ENCODE measurements at places on chromosomes 3 and 15.

DNA sequence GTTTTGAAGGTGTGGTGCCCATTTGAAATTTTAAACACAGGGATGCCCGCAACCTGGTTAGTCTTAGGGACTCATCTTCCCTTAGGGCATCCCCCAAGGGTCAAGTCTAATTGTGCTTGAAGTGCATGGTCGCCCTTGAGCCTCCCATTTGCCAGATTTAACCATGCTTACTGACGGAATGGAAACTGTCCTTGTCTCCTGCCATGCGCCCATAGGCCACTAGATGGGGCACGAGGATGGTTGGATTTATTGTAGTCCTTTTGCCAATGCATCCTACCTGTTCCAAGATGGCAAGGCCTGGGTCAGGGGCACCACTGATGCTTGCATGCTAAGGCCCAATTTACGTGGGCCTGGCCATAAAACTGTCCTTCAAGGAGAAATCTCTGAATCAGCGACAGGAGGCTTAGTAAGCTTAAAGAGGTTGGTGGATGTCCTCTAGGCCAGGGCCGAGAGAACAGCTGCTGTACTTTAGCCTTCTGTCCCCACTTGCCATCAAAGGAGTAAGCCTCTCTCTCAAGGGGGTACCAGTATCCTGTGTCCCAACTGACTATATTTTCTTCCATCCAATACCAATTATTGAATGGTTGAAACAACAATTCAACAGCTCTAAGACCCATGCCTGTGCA, 355.4 kb downstream of the OTOL1 start:
- no peak for DNase-seq

- DNase-seq = no peak
Measured at GRCh38 chr3:172915911-172916514, 165.5 kb downstream of the ECT2 start.

GRCh38 chr3:127044996-127045395, 62.1 kb downstream of the PLXNA1 start:
- no peak for DNase-seq

DNA sequence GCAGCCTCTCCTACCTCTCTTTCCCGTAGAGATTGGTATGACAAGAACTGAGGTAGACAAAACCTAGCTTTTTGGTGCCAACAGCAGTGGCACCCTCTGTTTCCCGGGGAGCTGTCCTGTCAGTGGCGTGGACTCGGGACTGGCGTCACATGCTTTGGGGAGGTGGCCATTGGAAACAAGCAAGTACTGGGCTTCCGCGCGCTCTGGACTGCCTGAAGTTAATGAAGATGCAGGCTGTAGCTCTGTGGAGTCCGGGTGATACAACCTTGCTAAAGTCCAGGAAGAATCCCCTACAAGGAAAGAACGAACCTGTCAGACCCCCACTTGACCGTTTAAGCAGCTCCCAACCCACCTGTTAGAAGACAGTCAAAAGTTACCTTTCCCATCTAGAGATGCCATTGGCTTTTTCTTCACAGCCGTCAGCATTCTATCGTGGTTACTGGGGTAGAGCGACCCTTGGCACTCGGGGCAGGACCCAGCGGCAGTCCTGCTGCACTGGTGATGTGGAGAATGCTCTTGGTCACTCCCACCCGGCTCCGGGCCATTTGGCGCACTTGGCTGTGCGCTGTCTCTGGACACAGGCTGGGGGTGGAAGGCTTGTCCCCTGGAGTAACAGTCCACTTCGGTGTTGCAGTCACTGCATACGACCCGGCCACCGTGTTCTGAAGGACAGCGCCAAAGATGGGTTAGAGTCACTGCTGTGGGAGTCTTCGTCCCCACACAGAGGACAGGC, 120.5 kb downstream of the LRIG1 start:
- no peak for DNase-seq

DNA sequence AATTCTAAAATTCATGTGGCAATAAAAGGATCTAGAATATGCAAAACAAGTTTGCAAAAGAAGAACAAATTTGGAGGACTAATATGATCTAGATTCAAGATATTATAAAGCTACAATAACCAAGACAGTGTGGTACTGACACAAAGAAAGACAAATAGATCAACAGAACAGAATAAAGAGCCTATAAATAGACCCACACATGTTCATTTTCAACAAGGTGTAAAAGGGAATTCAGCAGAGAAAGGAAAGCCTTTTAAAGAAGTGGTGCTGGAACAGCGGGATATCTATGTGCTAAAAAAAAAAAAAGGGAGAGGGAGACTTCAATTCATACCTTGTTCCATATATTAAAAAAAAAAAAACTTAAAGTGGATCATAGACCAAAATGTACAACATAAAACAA, 149.0 kb downstream of the WDR76 start:
- no peak for DNase-seq

- DNase-seq = no peak
Measured at GRCh38 chr3:4504340-4505261, 11.5 kb downstream of the ITPR1 start.

GRCh38 chr3:98994128-98994762, 92.8 kb upstream of the DCBLD2 start:
- no peak for DNase-seq

DNA sequence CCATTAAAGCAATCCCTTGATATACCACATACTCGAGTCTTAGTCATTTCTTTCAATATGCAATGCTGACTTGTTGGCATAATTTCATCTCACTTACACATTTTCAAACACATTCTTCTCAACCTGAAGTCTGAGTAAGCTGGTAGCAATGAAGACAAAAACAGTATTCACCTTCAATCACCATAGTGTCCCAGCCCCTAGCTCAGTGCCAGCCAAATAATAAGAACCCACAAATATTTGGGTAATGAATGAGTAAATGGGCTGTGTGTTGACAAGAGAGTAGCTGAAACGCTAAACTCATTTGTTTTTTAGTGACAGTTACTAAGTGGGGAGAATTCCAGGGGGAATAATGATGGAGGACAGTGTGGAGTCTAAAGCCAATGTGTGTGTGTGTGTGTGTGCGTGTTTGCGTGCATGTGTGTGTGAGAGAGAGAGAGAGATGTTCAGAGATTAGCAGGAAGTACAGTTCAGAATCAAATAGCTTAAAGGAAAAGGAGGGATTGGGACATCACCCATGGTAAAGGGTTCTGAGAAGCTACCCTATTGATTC, 165.7 kb downstream of the GAP43 start:
- no peak for DNase-seq

DNA sequence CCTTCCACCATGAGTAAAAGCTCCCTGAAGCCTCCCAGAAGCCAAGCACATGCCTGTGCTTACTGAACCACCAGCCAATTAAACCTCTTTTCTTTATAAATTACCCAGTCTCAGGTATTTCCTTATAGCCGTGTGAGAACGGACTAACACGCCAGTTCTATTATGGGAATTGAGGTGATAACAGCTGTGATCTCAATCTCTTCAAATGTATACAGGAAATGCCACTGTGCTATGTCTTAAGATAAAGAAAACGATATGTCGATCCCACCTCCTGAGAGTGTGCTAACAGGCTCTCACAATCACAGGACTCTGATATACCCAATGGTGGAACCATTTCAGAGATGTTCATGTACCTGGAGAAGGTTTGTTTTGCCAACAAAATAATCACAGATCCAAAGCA, 26.2 kb downstream of the CHSY1 start:
- no peak for DNase-seq

- no peak for DNase-seq
Measured at GRCh38 chr3:170493712-170494182, 75.1 kb downstream of the CLDN11 start.

DNA sequence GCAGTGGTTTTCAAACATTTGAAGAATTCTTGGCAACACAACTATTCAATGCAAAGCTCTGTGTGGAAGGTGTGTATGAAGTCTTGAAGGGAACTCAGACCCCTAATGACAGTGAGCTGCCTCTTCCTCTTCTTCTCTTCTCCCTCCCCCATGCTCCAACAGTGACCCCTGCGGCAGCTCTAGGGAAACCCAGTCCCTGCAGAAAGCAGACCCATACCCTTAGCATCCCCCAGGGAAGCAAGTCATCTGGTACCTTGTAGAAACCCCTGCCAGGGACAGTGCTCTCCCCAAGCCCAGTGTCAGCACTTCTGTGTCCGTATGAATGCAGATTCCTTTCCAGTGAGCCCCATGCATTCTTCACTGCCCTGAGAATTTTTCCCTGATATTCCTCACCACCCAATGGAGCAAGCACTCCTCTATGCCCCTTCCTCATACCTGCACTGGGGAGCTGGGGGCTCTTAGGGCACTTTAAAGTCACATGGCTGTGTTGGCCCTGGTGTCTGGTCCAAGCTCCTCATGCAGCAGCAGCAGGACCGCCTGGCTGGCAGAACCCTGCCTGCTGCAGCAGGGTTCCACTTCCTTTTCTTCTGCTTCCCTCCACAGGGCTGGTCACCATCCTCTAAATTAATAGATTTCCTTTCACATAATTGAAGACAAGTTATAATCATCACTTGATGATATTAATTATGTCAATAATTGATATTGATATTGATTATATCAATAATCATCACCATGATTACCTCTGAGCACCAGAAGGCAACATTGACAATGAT, 442.5 kb downstream of the EPHB1 start:
- no peak for DNase-seq

DNA sequence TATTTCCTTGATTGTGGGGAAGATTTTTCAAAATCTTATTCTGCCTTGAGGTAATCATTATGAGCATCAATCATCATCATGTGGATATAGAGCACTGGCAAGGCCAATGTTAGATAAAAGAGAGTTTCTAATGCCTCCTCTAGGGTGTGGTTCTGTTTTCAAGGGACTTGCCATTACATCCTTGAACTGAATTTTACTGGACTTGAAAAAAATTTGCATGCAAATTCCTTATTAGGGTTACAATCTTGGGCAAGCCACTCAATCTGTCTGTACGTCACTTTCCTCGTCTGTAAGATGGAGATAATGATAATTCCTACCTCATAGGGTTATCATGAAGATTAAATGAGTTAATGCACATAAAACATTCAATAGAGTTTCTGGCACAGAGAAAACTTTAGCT, 156.2 kb upstream of the WNT5A start:
- DNase-seq = no peak

DNA sequence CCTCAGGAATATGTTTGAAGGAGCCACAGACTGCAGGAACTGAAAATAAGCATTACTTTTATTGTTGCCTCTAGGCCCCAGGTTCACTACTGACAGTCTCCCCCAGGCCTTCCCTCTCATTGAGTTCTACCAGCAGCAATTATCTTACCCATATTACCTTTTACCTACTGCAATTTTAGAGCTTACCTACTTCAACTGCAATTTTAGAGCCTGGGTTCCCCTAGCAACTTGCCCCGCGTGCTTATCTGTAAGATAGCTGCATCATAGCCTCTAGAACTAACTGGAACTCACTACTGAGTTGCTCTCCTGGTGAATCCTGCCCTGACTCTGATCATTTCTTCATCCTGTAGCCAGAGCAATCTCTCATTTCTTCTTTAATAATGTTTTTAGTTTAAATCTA, 29.2 kb upstream of the WWTR1 start:
- DNase-seq = no peak

DNA sequence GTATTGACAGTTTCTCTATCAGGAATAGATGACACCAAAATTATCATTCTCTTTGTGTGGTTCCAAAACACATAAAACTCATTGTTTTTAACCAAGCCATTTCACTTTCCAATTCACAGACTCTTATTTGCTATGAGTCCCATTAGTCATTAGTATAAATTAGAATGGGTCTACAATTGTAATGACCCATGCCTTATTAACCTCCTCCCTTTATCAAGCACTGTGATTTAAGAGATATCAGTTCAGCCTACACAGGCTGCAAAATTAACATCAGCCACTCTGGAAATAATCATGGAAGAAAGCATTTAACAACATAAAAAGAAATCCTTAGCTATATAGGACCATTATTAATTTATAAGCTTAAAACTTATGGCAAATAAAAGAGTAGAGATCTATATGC, 440.6 kb downstream of the GBE1 start:
- no peak for DNase-seq

- DNase-seq = no peak
Measured at GRCh38 chr15:68032672-68033071, 21.4 kb upstream of the PIAS1 start.

- no peak for DNase-seq
Measured at GRCh38 chr3:50483374-50483773, 20.1 kb downstream of the CACNA2D2 start.

- no peak for DNase-seq
Measured at GRCh38 chr15:70252951-70253320, 155.2 kb upstream of the TLE3 start.

DNA sequence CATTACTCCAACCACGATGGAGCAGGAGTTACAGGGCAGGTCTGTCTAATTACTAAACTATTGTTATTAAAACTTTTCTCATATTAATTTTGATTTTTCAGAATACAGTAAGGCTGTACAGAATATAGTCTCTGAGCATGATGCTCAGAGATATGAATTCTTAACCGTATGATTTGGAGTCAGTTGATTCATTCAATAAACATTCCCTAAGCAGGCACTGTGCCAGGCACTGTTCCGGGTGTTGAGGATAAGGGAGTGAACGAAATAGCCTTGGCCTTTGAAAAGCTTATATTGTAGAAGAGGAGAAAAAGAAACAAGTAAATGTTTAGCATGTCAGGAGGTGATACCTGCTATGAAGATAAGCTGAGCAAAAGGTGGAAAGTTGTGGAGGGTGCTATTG, 187.3 kb downstream of the KCNAB1 start:
- DNase-seq = no peak

DNA sequence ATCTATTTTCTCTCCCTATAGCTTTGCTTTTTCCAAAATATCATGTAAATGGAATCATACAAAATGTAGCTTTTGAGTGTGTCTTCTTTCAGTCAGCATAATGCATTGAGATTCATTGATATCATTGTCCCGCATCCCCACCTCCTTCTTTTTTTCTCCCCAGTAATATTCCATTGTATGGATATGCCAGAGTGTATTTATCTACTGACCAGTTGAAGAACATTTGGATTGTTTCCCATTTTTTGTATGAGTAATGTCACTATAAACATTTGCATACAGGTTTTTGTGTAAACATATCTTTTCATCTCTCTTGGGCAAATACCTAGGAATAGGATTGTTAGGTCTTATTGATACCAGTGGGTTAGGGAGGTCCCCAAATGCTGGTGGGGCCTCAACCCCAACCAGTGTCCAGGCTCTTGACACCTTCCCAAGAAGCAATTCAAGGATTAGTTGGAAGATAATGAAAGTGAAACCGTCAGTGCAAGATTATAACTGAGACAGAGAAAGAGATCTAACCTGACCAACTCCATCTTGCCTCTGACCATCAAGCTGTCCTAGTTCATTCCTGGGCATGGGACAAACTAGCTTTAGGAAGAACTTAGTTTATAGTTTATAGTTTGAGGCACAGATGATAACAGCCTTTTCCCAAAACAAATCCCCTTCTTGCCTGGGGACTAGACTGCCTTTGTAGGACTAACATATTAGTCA, 7.4 kb upstream of the SLC33A1 start:
- no peak for DNase-seq

Data from stimulated activated CD8-positive, alpha-beta memory T cell treated with anti-CD3 and anti-CD28 coated beads, Interleukin-4, amount 100 ng/mL, for 1 hour (primary cell).